ENCODE measurements at places on chromosomes 4 and X. TPM values are rescaled to one million over a fixed set of nuclear protein-coding genes. Genes with fewer than 3 reads are reported as not detected.

- no peak for DNase-seq
Measured at GRCh38 chrX:141301017-141301416, 58.7 kb upstream of the SPANXC start.

DNA sequence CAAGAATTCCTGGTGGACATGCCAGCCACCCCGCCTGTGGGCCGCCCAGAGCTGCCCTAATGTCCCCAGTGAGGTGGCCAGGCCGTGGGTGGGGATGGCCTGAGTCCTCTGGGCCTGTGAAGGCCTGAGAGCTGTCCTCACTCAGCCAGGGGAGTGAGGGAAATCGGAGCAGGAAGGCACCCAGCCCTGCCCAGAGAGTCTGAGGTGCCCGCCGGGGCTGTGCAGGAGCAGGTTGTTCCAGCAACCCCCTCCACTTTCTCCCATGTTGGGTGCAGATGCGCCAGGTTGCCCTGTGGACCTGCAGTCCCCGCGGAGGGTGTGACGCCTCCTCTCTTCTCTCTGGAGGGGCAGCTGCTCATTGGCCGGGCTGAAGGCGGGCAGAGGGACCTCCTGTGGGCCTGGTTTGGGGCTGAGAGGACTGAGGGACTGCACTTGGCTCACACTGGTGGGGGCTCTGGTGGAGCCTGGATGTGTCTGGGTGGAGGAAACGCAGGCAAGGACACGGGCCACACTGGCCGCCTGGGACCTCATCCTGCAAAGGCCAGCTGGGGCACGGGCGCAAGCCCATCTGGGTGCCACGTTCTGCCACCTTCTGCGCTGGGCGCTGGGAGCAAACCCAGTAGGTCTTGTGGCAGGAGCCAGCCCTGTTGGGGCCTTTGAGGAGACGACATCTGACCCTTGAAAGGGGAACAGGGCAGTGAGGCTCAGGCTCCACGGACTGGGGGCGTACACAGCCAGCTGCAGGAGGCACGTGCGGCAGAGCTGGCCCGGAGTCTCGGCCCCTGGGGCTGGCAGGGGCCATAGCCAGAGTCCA, 14.0 kb downstream of the DOK7 start:
- DNase-seq: no peak

GRCh38 chrX:16496175-16496574, 153.8 kb upstream of the S100G start:
- no peak for DNase-seq

The SEPTIN11 gene
- total RNA-seq: 24.7 TPM

The TRIM75 gene
- total RNA-seq: not detected

The ATP1B4 gene
- total RNA-seq: not detected

Measured in HT-29 (cell line).